ENCODE measurements at places on chromosomes 5 and 9.

- no peak for DNase-seq
- H3K36me3 ChIP-seq = no peaks in the 10 kb centered on the region
- H3K27me3 ChIP-seq = no peaks in the 10 kb centered on the region
- no peak overlapping the region for H3K4me3 ChIP-seq
These were observed 149.2 kb upstream of the ARRDC3 start for GRCh38 chr5:91532281-91532680.

DNA sequence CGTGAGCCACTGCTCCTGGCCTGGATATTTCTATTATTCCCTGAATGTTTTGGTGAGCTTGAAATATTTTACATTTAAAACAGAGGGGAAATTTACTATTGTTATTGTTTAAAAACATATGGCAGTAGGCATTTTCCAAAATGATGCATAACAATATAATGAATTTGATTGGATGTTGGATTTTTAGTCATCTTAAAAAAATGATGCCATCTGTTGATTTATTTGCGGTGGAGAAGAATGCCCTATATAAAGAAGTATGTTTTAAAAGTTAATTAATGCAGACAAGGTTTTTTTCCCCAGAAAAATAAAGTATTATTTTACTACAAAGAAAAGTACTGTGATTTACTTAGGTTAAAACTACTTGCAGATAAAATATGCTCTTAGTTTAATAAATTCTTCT is 33.4 kb upstream of the ARRDC3 start:
- no peaks in the 10 kb centered on the region for H3K36me3 ChIP-seq
- H3K27me3 ChIP-seq = no peaks in the 10 kb centered on the region
- H3K27ac ChIP-seq = no peak overlapping the region
- no peak overlapping the region for H3K4me3 ChIP-seq
- no peak for DNase-seq
- H3K4me1 ChIP-seq = no peaks in the 10 kb centered on the region

GRCh38 chr5:10550222-10550995 is 13.5 kb upstream of the ANKRD33B start:
- peak overlapping the region; percentile 16 for H3K27ac ChIP-seq
- H3K36me3 ChIP-seq = no peaks in the 10 kb centered on the region
- DNase-seq = no peak
- no peaks in the 10 kb centered on the region for H3K27me3 ChIP-seq

DNA sequence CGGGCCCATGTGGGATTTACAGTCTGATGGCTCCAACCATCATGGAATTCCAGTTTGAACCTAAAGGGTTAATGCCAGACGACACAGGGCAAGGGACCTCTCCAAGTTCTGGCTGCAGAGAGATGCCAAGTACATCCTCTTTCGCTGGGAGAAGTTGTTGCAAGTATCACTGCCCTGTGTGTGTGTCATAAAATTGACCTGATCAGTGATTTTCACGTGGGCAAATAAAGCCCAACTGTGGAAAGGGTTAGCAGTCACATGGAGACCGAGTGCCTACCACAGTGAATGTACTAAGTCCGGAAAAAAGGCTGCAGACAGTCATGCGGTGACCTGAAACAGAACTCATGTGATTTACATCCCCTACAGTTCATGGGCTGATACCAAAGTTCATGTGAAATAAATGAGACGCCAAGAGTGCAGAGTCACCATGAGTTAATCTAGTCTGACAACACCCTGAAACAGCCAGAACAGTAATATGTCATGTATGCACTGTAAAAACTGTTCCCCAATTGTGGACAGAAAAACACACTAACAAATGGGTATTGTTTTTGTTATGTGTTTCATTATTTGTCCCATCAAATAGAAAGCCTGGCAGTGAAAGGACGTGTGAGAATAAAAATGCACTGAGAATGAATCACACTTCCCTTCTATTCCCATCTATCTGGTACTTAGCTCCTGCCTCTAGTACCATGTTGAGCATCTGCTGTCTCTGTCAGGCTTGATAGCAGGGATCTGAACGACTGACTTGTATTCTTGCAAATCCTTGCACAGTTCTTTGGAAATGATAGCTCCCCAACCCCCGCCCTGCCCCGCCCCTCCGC is 115.7 kb downstream of the SUSD1 start:
- H3K36me3 ChIP-seq = no peaks in the 10 kb centered on the region
- DNase-seq = no peak
- no peak overlapping the region for H3K4me3 ChIP-seq
- peak overlapping the region; percentile 91 for H3K27ac ChIP-seq
- no peaks in the 10 kb centered on the region for H3K27me3 ChIP-seq

GRCh38 chr9:127368852-127369402 is 28.0 kb upstream of the SLC2A8 start:
- H3K4me3 ChIP-seq = no peak overlapping the region
- H3K27ac ChIP-seq = no peak overlapping the region
- H3K4me1 ChIP-seq = no peaks in the 10 kb centered on the region
- no peak for DNase-seq
- no peaks in the 10 kb centered on the region for H3K27me3 ChIP-seq

DNA sequence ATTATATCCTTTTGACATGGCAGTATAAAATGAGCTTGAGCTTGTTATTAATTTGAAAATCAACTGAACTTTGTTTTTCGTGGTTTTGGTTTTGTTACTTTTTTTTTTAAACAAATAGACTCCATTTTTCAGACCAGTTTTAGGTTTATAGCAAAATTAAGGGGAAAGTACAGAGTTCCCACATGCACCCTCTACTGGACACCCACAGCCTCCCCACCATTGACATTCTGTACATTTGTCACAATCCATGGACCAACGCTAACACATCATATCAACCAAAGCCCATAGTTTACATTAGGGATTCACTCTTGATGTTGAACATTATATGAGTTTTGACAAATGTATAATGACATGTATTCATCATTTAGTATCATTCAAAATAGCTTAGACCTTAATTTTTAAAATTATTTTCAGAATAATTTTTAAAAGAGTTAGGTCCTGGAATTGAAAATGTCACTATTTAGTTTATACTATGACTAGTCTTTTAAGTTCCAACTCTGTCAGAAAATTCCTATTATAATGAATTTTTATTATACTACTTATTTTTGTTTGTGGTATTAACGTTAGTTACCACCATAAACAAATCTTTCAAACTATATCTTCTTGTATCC is 35.3 kb upstream of the JMY start:
- no peaks in the 10 kb centered on the region for H3K27me3 ChIP-seq
- H3K4me1 ChIP-seq = no peaks in the 10 kb centered on the region
- no peak for DNase-seq
- H3K36me3 ChIP-seq = no peaks in the 10 kb centered on the region
- H3K4me3 ChIP-seq = no peak overlapping the region

GRCh38 chr9:22054076-22054475 is 45.0 kb upstream of the CDKN2B start:
- no peak overlapping the region for H3K27ac ChIP-seq
- no peaks in the 10 kb centered on the region for H3K4me1 ChIP-seq
- DNase-seq = no peak
- no peaks in the 10 kb centered on the region for H3K27me3 ChIP-seq

DNA sequence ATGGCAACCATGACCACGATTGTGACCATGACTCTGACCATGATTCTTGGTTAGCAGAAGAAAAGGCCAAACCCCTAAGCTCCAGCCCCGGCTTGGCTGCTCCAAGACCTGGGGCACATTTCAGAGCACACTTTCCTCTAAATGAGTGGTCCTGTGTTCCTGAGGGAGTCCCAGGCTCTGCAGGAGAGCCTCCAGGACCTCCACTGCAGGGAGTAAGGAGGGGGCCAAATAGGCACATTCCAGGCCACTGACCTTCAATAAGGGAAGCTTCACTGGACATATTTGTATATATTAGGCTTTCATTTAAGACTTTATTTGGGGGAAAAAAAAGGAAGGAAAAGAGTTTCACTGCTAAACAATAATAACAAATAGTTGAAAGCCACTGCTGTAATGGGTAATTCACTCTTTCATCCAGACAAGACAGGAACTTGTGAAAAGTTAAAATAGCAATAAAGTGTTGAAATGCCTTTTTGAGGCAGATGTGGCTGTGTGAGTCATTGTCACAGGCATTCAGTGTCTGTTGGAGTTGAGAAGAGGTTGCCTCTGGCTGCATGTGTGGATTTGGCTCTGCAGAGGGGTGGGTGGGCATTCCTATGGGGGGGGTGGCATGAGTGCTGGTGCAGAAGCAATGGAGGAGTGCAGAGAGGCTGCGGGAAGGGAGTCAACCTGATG is 63.9 kb upstream of the TGFBR1 start:
- no peaks in the 10 kb centered on the region for H3K27me3 ChIP-seq
- H3K27ac ChIP-seq = no peak overlapping the region
- no peaks in the 10 kb centered on the region for H3K36me3 ChIP-seq
- no peaks in the 10 kb centered on the region for H3K4me1 ChIP-seq
- H3K4me3 ChIP-seq = no peak overlapping the region

DNA sequence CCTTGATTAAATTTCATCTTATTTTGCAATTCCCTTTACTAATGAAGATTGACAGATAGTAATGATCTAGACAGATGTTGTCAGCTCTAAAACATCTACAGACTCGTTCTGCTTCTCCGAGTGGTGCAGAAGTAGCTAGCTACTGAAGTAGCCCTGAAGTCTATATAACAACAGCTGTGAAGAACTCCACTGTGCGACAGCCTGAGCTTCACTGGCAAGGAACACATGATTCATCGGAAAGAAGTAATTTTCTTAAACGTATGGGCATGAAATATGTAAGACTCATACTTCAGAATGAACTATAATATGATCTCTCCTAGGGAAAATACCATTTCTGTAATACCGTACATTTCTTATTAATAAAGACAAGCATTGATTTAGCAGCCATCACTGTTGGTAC is 96.2 kb downstream of the TRPM3 start:
- DNase-seq = no peak
- no peak overlapping the region for H3K4me3 ChIP-seq
- no peaks in the 10 kb centered on the region for H3K4me1 ChIP-seq

DNA sequence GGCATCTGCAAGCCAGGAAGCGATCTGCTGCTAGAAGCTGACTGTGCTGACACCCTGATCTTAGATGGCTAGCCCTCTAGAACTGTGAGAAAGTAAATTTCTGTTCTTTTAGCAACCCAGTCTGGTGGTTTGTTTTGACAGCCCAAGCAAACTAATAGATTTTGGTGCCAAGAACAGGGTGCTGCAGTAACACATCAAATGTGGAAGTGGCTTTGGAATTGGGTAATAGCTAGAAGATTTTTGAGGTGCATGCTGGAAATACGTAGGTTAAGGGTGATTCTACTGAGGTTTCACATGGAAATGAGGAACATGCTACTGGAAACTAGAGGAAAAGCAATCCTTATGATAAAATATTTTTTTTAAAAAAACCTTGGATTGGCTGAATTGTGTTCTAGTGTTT is 153.5 kb upstream of the SH3GL2 start:
- H3K27ac ChIP-seq = no peak overlapping the region
- H3K27me3 ChIP-seq = no peaks in the 10 kb centered on the region
- no peaks in the 10 kb centered on the region for H3K36me3 ChIP-seq
- no peaks in the 10 kb centered on the region for H3K4me1 ChIP-seq
- DNase-seq = no peak

- peak overlapping the region; percentile 43 for H3K27ac ChIP-seq
- H3K4me1 ChIP-seq = no peaks in the 10 kb centered on the region
- no peak overlapping the region for H3K4me3 ChIP-seq
- no peaks in the 10 kb centered on the region for H3K36me3 ChIP-seq
- H3K27me3 ChIP-seq = no peaks in the 10 kb centered on the region
These were observed 3.9 kb downstream of the MEGF9 start for GRCh38 chr9:120710110-120710981.

GRCh38 chr9:86098824-86099700 is at the start of gene GOLM1:
Gene GOLM1 (minus strand): TSS chr9:86099558. CDS start chr9:86079320, 20,238 bp downstream.
- H3K27me3 ChIP-seq = no peaks in the 10 kb centered on the region
- H3K4me3 ChIP-seq = peak within 1 kb of the TSS; percentile 52
- peak; percentile 29 for DNase-seq
- H3K4me1 ChIP-seq = no peaks in the 10 kb centered on the region

DNA sequence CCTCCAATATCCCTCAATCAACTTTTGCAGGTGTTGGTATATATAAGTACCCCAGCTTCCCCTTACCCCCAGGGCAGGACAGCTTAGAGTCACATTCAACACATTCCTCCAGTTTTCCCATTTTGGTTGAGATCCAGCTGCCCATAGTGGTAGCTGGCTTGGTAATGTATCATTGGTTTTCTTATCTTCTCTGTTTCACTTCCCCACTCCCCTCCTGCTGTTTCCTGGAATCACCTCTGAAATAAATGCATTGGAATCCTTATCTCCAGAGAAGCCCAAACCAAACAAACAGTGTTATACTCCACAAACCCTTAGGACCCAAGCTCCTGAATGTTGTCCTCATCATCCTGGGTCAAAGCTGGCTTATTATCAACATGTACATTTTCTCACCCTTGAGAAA is 184.8 kb downstream of the TMEM38B start:
- no peaks in the 10 kb centered on the region for H3K4me1 ChIP-seq
- no peaks in the 10 kb centered on the region for H3K27me3 ChIP-seq
- H3K4me3 ChIP-seq = no peak overlapping the region

DNA sequence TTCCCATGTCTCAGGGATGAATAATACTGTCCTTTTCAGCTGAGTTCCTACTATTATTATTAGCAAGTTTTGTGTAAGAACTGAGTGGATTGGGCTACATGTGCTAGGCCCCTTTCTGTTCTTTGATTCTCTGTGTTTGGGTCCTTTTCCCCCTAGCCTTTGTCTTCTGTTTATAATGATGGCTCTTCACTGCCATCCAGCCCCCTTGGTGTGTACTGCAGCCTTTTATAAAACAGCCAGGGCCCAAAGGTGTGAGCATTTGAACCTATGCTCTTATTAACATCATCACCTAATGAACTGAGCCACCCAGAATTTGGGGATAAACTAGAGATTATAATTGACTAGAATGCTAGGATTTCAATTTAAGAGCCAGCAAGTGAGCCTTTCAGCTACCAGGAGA is 52.6 kb downstream of the PLAC8L1 start:
- no peak overlapping the region for H3K27ac ChIP-seq
- H3K4me1 ChIP-seq = no peaks in the 10 kb centered on the region

- H3K4me3 ChIP-seq = no peak overlapping the region
- no peak for DNase-seq
- no peaks in the 10 kb centered on the region for H3K27me3 ChIP-seq
- H3K4me1 ChIP-seq = no peaks in the 10 kb centered on the region
- no peaks in the 10 kb centered on the region for H3K36me3 ChIP-seq
These were observed 22.7 kb upstream of the CLK4 start for GRCh38 chr5:178649580-178649979.

- no peak overlapping the region for H3K4me3 ChIP-seq
- DNase-seq = no peak
- no peaks in the 10 kb centered on the region for H3K36me3 ChIP-seq
- no peaks in the 10 kb centered on the region for H3K27me3 ChIP-seq
- H3K4me1 ChIP-seq = no peaks in the 10 kb centered on the region
These were observed 393.6 kb downstream of the SPOCK1 start for GRCh38 chr5:137105351-137106035.

- H3K4me3 ChIP-seq = peak within 1 kb of the TSS; percentile 21
- H3K36me3 ChIP-seq = no peaks in the 10 kb centered on the region
- no peak within 1 kb of the TSS for H3K27ac ChIP-seq
- H3K27me3 ChIP-seq = peaks cover 9% of the 10 kb centered on the region
These were observed at the start of gene NTRK2 for GRCh38 chr9:84669288-84670137. Gene NTRK2 (plus strand): TSS chr9:84669729. CDS start chr9:84670749, 1,020 bp downstream.

DNA sequence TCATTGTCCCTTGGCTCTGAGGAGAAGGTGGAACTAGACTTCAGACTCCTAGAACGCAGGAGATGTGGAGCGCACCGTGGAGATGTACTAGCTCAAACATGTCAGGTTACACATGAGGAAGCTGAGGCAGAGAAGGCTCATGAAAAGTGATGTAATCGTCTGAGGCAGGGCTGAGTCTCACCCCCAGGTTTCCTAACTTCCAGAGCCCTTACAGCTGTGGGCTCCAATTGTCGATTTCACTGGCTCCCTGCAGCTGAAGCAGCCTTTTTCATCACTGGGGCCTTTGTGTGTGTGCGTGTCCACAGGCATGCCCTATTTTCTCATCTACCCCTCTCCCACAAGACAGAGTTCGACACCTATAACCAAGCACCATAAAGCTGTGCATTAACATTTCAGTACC is 370.6 kb downstream of the NTRK2 start:
- no peaks in the 10 kb centered on the region for H3K27me3 ChIP-seq
- no peak overlapping the region for H3K27ac ChIP-seq
- no peak for DNase-seq
- H3K4me1 ChIP-seq = no peaks in the 10 kb centered on the region
- H3K4me3 ChIP-seq = no peak overlapping the region

All from uterus (tissue), 4 donors.